ENCODE measurements at places on chromosomes 12 and 14. TPM values are rescaled to one million over a fixed set of nuclear protein-coding genes. Genes with fewer than 3 reads are reported as not detected.

The EID3 gene
- total RNA-seq = 3.0 TPM

The IL22 gene
- not detected for total RNA-seq

The GLI1 gene
- 6.4 TPM for total RNA-seq

The TMEM121 gene
- 5.5 TPM for total RNA-seq

The TRIM9 gene
- 4.6 TPM for total RNA-seq

The TSHR gene
- not detected for total RNA-seq

The MED13L gene
- total RNA-seq = 176 TPM

The C12orf56 gene
- total RNA-seq = not detected

The CLEC9A gene
- total RNA-seq = not detected

The CCDC196 gene
- not detected for total RNA-seq

The LRRC9 gene
- total RNA-seq = not detected

The CLEC1A gene
- not detected for total RNA-seq

The CRACR2A gene
- total RNA-seq = 18.4 TPM

The OR4E2 gene
- total RNA-seq = not detected

The CPM gene
- total RNA-seq = 5.3 TPM

The DACT1 gene
- 1.6 TPM for total RNA-seq

The KRT74 gene
- not detected for total RNA-seq

The GPR135 gene
- total RNA-seq = 3.9 TPM

The APAF1 gene
- total RNA-seq = 13.9 TPM

The CBLN3 gene
- 2.0 TPM for total RNA-seq

The MANSC4 gene
- total RNA-seq = not detected

The CLEC4D gene
- total RNA-seq = not detected

The KLRK1 gene
- 2.3 TPM for total RNA-seq

The TBX3 gene
- 12.8 TPM for total RNA-seq

The PTPN21 gene
- total RNA-seq = 7.6 TPM

The SFSWAP gene
- total RNA-seq = 50.4 TPM

The VDR gene
- total RNA-seq = 9.5 TPM

The YLPM1 gene
- total RNA-seq = 55.1 TPM

The IGFBP6 gene
- 83.4 TPM for total RNA-seq

The KRT81 gene
- total RNA-seq = 0.84 TPM

The PAH gene
- 2.8 TPM for total RNA-seq

The JPH4 gene
- 0.15 TPM for total RNA-seq

The P3H3 gene
- total RNA-seq = 32.2 TPM

The CDKN3 gene
- total RNA-seq = 62.5 TPM

The CIDEB gene
- 0.22 TPM for total RNA-seq

The DDX55 gene
- 41.8 TPM for total RNA-seq

The BLTP3B gene
- 24.5 TPM for total RNA-seq

The GPX2 gene
- 0.61 TPM for total RNA-seq

The MYO1H gene
- total RNA-seq = not detected

The TTC9 gene
- 2.4 TPM for total RNA-seq

The TAS2R19 gene
- total RNA-seq = 1.6 TPM

The ETNK1 gene
- 83.6 TPM for total RNA-seq

The ASCL1 gene
- not detected for total RNA-seq

The TAS2R20 gene
- 0.76 TPM for total RNA-seq

The COQ6 gene
- total RNA-seq = 21.6 TPM

The CLEC2A gene
- total RNA-seq = not detected

The FZD10 gene
- total RNA-seq = not detected

The ZNF140 gene
- total RNA-seq = not detected

The KRT75 gene
- total RNA-seq = not detected

The NUP107 gene
- total RNA-seq = 99.0 TPM

The KCNMB4 gene
- total RNA-seq = 5.0 TPM

The TAS2R50 gene
- 0.54 TPM for total RNA-seq

The MMP17 gene
- 14.3 TPM for total RNA-seq

The ASB8 gene
- total RNA-seq = 14.0 TPM

The EML1 gene
- total RNA-seq = 7.4 TPM

The TMPRSS12 gene
- total RNA-seq = not detected

The KLHDC1 gene
- 0.98 TPM for total RNA-seq

All from HCT116 (cell line).